ENCODE measurements at places on chromosomes 3 and 15. TPM values are rescaled to one million over a fixed set of nuclear protein-coding genes. Genes with fewer than 3 reads are reported as not detected.
A peak's percentile ranks its signal among the peaks of the same experiment; 100 is the strongest.

Gene ZNF662
- total RNA-seq = 1.2 TPM

DNA sequence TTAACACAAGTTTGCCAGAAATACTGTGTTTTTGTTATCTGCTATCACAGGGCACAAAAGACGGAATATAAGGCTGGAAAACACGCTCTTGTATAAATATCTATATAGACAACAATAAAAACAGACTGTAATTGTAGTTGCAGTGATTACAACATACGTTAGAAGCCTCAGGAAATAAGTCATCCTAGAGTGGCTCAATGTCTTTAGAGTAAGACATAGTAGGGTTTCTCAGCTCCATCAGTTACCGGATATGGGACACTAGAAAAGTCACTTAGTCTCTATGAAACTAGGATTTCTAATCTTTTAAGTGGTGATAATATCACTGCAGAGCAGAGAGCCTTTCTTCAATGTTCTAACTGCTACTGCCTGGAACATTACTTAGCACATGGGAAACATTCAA is 208.8 kb downstream of the STAG1 start:
- no peaks in the 10 kb centered on the region for H3K36me3 ChIP-seq
- no peak for DNase-seq
- H3K27ac ChIP-seq = no peak overlapping the region
- no peaks in the 10 kb centered on the region for H3K4me1 ChIP-seq
- H3K27me3 ChIP-seq = no peaks in the 10 kb centered on the region
- H3K4me3 ChIP-seq = no peak overlapping the region

DNA sequence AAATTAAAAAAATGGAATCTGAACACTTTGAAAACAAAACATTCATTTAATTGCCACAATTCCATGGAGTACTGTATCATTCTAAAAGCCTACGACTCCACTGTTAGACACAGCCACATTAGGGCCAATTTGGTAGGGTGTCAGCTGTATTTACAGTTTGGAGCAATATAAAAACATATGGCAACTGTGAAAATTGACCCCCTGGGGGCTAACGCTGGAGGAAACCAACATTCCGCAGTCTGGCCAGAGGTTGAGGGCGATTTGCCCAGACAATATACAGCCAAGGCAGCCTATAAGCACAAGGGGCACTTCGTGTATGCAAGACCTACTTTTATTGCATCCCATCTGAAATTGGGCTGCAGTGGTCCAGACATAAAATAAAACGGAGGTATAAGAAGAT is 476.5 kb upstream of the WNT5A start:
- H3K4me3 ChIP-seq = no peak overlapping the region
- H3K27me3 ChIP-seq = no peaks in the 10 kb centered on the region
- no peaks in the 10 kb centered on the region for H3K36me3 ChIP-seq
- H3K4me1 ChIP-seq = peaks cover 6% of the 10 kb centered on the region
- no peak for DNase-seq
- H3K27ac ChIP-seq = no peak overlapping the region

DNA sequence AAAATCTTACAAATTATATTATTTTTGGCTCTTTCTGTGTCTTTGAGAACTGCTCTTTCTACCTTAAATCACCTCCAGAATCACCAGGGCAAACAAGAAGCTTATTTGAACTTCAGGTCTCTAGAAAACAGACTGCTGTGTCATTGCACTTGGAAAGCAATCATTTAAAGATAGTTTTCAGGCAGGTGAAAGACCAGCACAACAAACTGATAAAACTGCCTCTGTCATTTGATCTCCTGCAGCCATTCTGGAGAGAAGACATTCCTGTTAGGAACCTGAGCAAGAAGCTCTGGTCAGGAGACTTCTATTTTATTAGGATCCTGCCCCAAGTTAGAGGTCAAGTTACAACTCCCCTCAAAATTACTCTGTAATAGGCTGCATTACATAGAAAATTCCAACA is 50.7 kb upstream of the AP4E1 start:
- H3K4me1 ChIP-seq = no peaks in the 10 kb centered on the region
- H3K27ac ChIP-seq = no peak overlapping the region
- peaks cover 12% of the 10 kb centered on the region for H3K27me3 ChIP-seq

DNA sequence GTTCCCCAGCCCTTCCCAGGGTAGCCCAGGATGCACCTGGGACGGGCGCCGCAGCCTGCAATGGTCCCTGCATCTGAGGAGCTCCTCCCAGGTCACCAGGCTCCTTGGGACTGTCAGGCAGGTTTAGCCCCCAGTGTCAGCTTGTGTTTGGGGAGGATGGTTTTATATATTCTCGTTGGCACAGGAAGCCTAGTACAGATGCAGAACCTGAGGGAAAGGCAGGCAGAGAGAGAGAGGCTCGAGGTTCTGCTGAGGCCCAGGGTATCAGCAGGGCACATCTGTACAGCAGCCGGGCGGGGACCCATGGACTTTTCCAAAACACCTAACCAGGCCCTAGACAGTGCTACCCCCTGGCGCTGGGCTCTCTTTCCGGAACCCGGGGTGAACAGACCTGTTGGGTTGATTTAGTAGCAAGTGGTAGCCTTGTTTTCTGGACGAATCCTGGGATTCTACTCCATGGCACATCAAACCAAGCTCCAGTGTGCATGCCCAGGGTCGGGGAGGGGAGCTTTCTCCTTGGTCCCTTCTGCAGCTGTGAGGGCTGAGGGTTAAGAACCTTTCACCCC is 8.6 kb downstream of the PAK6 start:
- H3K36me3 ChIP-seq = no peaks in the 10 kb centered on the region
- no peak overlapping the region for H3K4me3 ChIP-seq
- DNase-seq = no peak
- H3K4me1 ChIP-seq = peaks cover 12% of the 10 kb centered on the region

- H3K4me3 ChIP-seq = peak overlapping the region; percentile 99
- H3K27ac ChIP-seq = peak overlapping the region; percentile 97
- H3K36me3 ChIP-seq = peaks cover 58% of the 10 kb centered on the region
- peaks cover 55% of the 10 kb centered on the region for H3K4me1 ChIP-seq
- no peak for DNase-seq
These were observed 16.2 kb upstream of the CHD2 start for GRCh38 chr15:92883876-92884435.

Gene ISLR
- not detected for total RNA-seq

GRCh38 chr3:44455318-44455717 is 22.2 kb downstream of the ZNF445 start:
- H3K4me1 ChIP-seq = no peaks in the 10 kb centered on the region
- no peaks in the 10 kb centered on the region for H3K27me3 ChIP-seq
- peaks cover 81% of the 10 kb centered on the region for H3K36me3 ChIP-seq
- no peak for DNase-seq
- H3K27ac ChIP-seq = no peak overlapping the region

GRCh38 chr15:43143203-43143941 is 10.0 kb downstream of the TMEM62 start:
- H3K27me3 ChIP-seq = no peaks in the 10 kb centered on the region
- H3K27ac ChIP-seq = no peak overlapping the region
- H3K4me3 ChIP-seq = no peak overlapping the region

Gene DIS3L
- total RNA-seq = 23.6 TPM

GRCh38 chr3:25493786-25494185 is 65.7 kb downstream of the RARB start:
- H3K4me3 ChIP-seq = no peak overlapping the region
- H3K4me1 ChIP-seq = no peaks in the 10 kb centered on the region
- no peaks in the 10 kb centered on the region for H3K36me3 ChIP-seq
- no peak for DNase-seq

DNA sequence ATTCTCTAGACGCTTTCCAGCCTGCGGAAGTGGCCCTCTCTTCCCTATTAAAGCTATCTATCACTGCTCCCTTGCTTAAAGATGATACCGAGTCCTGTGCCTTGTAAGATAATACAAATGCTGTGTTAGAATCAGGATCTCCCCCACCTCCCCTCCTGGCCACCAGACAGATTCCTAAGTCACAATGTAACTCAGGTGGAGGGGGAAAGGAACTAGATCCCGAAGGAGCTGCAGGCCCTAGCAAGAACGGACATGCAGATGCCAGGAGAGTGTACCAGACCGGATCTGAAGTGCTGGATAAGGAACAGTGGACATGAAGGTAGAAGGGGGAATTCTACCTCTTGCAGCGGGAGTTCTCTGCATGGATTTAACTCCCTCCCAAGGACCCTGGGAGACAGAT is 230.7 kb upstream of the LYSMD4 start:
- no peaks in the 10 kb centered on the region for H3K4me1 ChIP-seq
- peaks cover 2% of the 10 kb centered on the region for H3K27me3 ChIP-seq
- no peak for DNase-seq
- no peaks in the 10 kb centered on the region for H3K36me3 ChIP-seq
- no peak overlapping the region for H3K4me3 ChIP-seq

- no peaks in the 10 kb centered on the region for H3K36me3 ChIP-seq
- no peaks in the 10 kb centered on the region for H3K4me1 ChIP-seq
- no peak overlapping the region for H3K4me3 ChIP-seq
- no peak for DNase-seq
- H3K27ac ChIP-seq = no peak overlapping the region
These were observed 10.8 kb downstream of the TRPM1 start for GRCh38 chr15:31090766-31091165.

- no peak overlapping the region for H3K27ac ChIP-seq
- DNase-seq = no peak
- no peaks in the 10 kb centered on the region for H3K4me1 ChIP-seq
- H3K36me3 ChIP-seq = no peaks in the 10 kb centered on the region
These were observed 798.7 kb downstream of the DIPK2A start for GRCh38 chr3:144770281-144770680.

DNA sequence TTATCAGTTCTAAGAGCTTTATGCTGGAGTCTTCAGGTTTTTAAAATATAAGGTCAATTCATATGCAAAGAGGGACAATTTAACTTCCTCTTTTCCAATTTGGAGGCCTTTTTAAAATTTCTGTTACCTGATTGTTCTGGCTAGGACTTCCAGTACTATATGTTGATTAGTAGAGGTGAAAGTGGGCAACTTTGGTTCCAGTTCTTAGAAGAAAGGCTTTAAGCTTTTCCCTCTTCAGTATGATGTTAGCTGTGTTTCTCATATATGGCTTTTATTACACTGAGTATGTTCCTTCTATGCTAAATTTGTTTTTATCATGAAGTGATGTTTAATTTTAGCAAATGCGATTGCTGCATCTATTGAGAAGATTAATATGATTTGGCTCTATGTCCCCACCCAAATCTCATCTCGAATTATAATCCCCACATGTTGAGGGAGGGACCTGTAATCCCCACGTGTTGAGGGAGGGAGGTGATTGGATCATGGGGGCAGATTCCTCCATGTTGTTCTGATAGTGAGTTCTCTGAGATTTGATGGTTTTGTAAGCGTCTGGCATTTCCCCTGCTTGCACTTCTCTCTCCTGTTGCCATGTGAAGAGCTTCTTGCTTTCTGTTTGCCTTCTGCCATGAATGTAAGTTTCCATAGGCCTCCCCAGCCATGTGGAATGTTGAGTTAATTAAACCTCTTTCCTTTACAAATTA is 33.8 kb downstream of the FAIM start:
- H3K27me3 ChIP-seq = no peaks in the 10 kb centered on the region
- H3K36me3 ChIP-seq = peaks cover 5% of the 10 kb centered on the region
- H3K4me3 ChIP-seq = no peak overlapping the region
- no peaks in the 10 kb centered on the region for H3K4me1 ChIP-seq
- no peak for DNase-seq

DNA sequence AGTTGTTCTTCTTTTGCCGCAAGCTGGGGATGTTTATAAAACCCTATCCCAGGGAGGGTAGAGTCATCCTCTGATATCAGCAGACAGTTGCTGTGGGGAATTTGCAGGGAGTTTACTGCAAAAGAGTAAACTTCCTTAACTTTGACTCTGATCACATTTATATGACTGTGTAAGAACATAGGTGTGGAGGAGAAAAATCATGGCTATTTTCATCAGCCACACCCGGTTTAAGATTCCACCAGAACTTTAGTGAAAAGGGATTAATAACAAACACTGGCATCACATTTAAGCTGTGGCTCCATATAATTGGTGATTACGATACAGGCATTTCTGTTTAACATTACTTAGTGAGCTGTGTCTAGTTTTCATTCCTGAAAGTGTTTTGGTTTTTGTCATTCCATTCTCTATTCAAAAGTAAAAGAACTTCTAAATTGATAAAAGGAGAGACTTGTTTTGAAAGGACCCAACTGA is 143.1 kb downstream of the MYLK start:
- H3K36me3 ChIP-seq = no peaks in the 10 kb centered on the region
- no peak overlapping the region for H3K4me3 ChIP-seq
- H3K4me1 ChIP-seq = no peaks in the 10 kb centered on the region

Gene IL17RD
- total RNA-seq = not detected

- peaks cover 16% of the 10 kb centered on the region for H3K4me1 ChIP-seq
- DNase-seq = no peak
- no peaks in the 10 kb centered on the region for H3K36me3 ChIP-seq
- no peak overlapping the region for H3K27ac ChIP-seq
These were observed 85.0 kb upstream of the PRTG start for GRCh38 chr15:55827955-55828354.

Gene ADPRH
- total RNA-seq = 3.8 TPM

Gene SI
- not detected for total RNA-seq

GRCh38 chr3:61908382-61908781 is 347.0 kb downstream of the PTPRG start:
- no peak overlapping the region for H3K4me3 ChIP-seq
- no peaks in the 10 kb centered on the region for H3K36me3 ChIP-seq
- DNase-seq = no peak
- H3K27me3 ChIP-seq = no peaks in the 10 kb centered on the region
- no peaks in the 10 kb centered on the region for H3K4me1 ChIP-seq

Gene KBTBD13
- total RNA-seq = not detected

Gene SERPINI1
- 1.7 TPM for total RNA-seq

GRCh38 chr15:77446840-77447390 is 26.2 kb downstream of the HMG20A start:
- no peak overlapping the region for H3K4me3 ChIP-seq
- no peaks in the 10 kb centered on the region for H3K27me3 ChIP-seq
- H3K4me1 ChIP-seq = peaks cover 4% of the 10 kb centered on the region
- DNase-seq = no peak
- no peak overlapping the region for H3K27ac ChIP-seq

Gene CDV3
- 195 TPM for total RNA-seq

Gene PIERCE2
- not detected for total RNA-seq

Gene CCDC54
- total RNA-seq = not detected

- no peaks in the 10 kb centered on the region for H3K36me3 ChIP-seq
- no peak for DNase-seq
- H3K27me3 ChIP-seq = no peaks in the 10 kb centered on the region
- H3K4me1 ChIP-seq = no peaks in the 10 kb centered on the region
These were observed 368.1 kb downstream of the ZPLD1 start for GRCh38 chr3:102802819-102803420.

- H3K27me3 ChIP-seq = peaks cover 4% of the 10 kb centered on the region
- peak overlapping the region; percentile 95 for H3K4me3 ChIP-seq
- peak overlapping the region; percentile 98 for H3K27ac ChIP-seq
These were observed 399 bp downstream of the MYO9A start for GRCh38 chr15:72117486-72118016.

DNA sequence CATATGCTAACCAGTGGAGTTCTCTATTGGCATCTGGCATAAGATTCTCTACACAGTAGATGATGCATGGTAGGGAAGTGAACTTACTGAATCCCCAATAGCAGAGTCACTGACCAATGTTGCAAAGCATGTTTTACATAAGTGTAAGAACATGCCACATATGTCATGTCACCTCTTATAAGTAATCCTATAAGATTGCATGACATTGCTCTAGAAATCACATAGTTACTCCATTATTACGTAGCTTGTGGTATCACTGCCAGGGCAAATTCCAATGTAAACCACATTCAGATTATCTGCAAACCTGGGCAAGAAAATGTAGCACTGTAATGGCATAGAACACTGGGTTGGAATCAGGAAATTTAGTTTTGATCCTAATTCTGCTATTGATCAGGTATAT is 198.2 kb upstream of the UMPS start:
- no peak overlapping the region for H3K4me3 ChIP-seq
- no peak for DNase-seq
- H3K4me1 ChIP-seq = no peaks in the 10 kb centered on the region
- H3K36me3 ChIP-seq = no peaks in the 10 kb centered on the region
- H3K27ac ChIP-seq = no peak overlapping the region

- H3K36me3 ChIP-seq = no peaks in the 10 kb centered on the region
- H3K27me3 ChIP-seq = no peaks in the 10 kb centered on the region
- no peak for DNase-seq
- H3K27ac ChIP-seq = no peak overlapping the region
These were observed 43.5 kb downstream of the CA12 start for GRCh38 chr15:63338170-63338569.
